H1 (cell line): ENCODE measurements at places on chromosomes 16 and 17.

GRCh38 chr17:5784791-5785190 is 200.5 kb upstream of the NLRP1 start:
- DNase-seq, result no peak

DNA sequence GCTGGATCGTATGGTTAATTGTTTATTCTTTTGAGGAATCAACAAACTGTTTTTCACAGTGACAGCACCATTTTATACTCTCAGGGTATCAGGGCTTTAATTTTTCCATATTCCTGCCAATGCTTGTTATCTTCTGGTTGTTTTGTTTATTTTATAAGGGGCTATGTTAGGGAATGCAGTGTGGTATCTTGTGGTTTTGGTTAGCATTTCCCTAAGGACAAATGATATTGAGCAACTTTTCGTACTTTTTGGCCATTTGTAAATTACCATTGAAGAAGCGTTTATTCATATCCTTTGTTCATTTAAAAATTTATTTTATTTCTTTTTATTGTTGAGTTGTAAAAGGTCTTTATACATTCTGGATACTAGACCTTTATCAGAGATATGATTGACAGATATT is 322.0 kb upstream of the SALL1 start:
- no peak for DNase-seq

- DNase-seq, result no peak
Observed at GRCh38 chr17:48004983-48005382, 32.6 kb downstream of the COPZ2 start.

DNA sequence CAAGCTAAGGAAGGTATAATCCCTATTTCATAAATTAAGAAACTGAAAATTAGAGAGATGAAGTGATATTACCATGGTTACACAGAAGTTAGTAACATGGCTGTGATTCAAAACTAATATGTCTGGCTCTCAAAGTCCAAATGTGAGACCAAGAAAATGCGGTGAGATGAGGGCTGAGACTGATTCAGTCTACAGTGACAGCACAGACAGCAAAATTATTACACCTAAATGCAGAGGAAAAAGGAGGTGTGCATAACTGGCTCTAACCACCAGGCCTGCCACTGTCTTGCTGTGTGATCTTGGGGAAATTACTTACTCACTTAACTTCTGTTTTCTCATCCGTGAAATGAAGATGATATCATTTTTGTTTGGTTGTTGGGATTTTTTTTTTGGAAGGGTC is 270.0 kb upstream of the SOX9 start:
- no peak for DNase-seq

DNA sequence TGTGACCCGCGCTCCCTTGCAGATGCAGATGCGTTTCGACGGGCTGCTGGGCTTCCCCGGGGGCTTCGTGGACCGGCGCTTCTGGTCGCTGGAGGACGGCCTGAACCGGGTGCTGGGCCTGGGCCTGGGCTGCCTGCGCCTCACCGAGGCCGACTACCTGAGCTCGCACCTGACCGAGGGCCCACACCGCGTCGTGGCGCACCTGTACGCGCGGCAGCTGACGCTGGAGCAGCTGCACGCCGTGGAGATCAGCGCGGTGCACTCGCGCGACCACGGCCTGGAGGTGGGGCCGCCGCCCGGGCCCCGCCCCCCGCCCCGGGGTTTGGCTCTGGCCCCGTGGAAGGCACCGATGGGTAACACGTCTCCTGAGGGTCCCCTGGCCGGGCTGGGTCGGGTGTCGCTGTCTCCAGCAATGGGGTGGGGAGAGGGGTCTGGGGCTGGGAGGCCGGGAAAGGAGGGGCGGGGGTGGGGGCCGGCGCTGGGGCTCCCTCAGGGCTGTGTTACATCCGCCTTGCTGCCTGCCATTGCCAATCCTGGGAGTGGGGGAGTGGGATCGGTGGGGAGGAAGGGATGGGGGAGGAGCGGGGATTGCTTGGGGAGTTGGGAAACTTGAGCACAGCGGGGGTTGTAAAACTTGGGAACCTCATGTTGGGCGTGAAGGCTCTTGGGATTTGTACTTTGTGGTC is 737 bp downstream of the NUDT16L1 start:
- no peak for DNase-seq

- no peak for DNase-seq
Observed at GRCh38 chr17:29526322-29526721, 40.5 kb downstream of the ABHD15 start.

- no peak for DNase-seq
Observed at GRCh38 chr16:15052747-15053476, 3.0 kb downstream of the NTAN1 start.

- no peak for DNase-seq
Observed at GRCh38 chr17:70492368-70492767, 323.0 kb downstream of the KCNJ2 start.

- no peak for DNase-seq
Observed at GRCh38 chr17:67194134-67194533, 50.9 kb downstream of the HELZ start.

DNA sequence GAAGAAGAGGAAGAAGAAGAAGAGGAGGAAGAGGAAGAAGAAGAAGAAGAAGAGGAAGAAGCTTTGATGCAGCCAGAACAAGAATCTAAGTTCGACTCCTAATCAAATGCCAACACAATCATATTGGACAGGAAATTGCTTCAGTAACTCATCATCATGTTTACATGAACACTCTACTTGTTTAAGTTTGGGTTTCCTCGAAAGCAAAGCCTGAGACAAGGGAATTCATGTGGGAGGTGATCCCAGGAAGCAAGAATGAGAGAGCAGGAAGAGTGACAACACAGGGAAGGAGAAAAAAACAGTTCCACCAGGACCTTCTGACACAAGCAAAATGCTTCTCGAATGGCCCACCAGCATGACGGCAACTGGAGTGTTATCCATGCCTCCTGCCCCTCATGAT is 279.0 kb downstream of the PMP22 start:
- DNase-seq, result no peak

GRCh38 chr17:74527081-74527480 is 4.2 kb downstream of the CD300LB start:
- no peak for DNase-seq

DNA sequence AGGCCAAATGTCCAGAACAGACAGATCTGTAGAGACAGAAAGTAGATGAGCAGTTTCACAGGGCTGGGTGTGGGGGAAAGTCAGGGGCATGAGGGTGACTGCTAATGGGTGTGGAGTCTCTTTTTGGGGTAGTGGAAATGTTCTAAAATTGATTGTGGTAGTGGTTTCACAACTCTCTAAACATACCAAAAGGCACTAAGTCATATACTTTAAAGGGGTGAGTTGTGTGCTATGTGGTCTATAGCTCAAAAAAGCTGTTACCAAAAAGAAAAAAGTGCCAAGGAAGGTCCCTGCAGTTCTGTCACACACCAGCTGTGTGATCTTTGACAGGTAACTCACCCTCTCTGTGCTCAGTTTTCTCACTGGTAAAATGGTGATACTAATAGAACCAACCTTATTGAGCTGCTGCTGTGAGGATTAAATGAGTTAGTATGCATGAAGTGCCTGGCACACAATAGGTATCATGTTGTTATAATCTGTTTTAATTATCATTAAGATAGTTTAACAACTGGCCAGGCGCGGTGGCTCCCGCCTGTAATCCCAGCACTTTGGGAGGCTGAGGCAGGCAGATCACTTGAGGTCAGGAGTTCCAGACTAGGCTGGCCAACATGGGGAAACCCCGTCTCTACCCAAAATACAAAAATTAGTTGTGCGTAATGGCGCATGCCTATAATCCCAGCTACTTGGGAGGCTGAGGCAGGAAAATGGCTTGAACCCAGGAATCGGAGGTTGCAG is 10.3 kb downstream of the ITGAX start:
- DNase-seq, result no peak

DNA sequence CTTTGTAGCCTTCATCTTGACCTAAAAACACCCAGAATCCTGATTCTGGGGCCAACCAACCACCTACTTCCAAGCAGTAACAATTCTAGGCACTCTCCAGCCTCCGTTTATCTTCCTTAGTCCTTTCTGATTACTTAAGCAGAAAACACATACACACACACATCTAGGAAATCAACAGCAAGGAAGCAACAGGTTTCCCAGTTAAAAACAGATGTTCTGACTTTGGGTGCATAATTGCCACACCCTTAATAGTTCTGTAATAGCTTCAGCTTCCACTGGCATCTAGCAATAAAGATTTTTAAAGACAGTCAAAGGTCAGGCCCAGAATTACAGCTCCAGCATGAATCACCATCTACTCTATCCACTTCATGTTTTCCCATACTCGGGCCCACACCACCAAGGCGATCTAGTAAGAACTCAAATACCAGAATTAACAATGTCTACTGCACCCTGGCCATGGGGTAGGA is 2.6 kb downstream of the ARHGAP17 start:
- no peak for DNase-seq

- DNase-seq, result no peak
Observed at GRCh38 chr17:35968520-35969054, 12.7 kb downstream of the CCL16 start.

DNA sequence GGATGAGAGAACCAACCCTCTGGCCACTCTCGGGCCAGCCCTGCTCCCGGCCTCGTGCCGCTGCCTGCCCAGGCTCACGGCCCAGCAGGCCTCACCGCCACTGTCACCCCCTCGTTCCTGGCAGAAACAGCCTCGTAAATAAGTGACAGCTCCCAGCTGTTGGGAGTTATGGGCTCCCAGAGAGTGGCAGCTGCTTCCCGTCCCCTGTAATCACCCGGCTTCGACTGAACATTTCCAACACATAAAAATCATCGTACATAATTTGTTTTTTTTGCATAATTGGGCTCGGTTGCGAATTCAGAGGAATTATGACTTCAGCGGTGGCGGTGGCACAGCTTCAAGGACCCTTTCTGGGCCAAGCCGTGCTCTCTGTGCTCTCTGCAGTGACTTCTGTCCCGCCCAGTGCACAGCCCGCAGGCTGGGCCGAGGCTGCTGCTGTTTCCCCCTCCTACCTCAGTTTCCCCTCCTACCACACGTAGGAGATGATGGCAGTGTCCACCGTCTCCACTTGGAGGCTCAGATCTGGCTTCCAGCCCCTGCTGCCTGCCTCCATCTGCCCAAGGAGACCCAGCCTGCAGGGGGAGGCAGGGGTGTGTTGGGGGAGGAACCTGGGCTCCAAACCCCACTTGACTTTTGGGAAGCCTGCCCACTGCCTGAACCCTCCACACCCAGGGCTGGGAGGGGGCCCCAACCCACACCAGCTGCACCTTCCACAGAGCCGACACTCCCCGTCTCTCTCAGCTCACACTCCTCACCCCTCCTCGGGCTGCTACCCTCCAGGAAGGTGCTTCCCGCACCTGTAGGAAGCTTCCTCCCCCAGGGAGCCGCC is 84.9 kb downstream of the RTN4RL1 start:
- DNase-seq, result no peak

DNA sequence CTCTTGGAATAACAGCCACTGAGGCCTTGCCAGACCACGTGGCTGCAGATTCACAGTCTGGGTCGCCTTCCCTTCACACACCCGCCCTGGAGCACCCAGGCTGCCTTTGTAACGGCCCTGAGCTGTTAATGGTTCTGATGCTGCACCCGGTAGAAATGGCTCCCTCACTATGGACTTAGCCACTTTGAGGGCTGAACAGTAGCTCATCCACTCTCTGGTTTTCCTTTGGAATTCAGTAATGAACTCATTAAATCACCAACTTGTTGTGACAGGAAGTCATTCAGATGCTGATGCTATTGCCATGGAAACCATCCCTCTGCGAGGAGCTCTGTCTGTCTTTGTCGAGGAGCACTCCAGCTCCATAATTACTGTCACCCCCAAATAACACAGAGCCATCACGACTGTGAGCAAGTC is 59.2 kb downstream of the CDK5R1 start:
- DNase-seq, result peak; percentile 23

- no peak for DNase-seq
Observed at GRCh38 chr17:66508896-66509844, 206.8 kb downstream of the PRKCA start.

- DNase-seq, result no peak
Observed at GRCh38 chr17:13636951-13637350, 35.2 kb upstream of the HS3ST3A1 start.

DNA sequence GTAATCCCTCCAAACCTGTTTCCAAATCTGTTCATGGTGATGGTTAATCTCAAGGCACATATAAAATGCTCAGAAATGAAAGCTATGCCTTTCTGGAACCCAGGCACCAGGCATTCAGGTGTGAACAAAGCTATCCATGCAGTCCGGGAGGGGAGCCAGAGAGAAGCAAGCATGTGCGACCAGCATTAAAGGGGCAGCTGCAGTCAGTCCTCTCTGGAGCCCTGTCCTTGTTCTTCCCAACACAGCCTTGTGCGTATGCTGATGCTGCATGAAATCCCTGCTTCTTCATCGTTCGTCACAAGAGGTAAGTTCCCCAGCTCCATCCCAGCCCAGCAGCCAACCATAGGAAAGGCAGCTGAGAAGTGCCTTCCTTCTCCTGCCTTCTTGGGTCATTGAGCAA is 148.7 kb downstream of the GRIN2A start:
- DNase-seq, result no peak

DNA sequence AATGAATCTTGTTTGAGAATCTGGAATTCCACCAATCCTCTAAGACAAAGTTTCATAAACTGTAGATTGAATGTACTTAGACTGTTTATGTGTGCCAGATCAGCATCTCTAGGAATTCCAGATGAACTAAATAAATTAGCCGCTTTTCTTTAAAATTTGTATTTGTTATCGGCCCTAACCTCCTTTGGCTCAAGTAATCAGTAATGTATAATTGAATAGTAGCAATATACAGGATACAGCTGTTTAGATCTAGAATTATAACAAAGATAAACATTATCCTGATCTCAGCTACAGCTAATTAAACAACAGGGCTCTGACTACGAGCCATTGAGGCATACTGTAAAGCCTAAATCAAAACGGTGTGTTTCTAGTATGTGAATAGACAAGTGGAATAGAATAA is 120.3 kb downstream of the CYB561 start:
- DNase-seq, result no peak

DNA sequence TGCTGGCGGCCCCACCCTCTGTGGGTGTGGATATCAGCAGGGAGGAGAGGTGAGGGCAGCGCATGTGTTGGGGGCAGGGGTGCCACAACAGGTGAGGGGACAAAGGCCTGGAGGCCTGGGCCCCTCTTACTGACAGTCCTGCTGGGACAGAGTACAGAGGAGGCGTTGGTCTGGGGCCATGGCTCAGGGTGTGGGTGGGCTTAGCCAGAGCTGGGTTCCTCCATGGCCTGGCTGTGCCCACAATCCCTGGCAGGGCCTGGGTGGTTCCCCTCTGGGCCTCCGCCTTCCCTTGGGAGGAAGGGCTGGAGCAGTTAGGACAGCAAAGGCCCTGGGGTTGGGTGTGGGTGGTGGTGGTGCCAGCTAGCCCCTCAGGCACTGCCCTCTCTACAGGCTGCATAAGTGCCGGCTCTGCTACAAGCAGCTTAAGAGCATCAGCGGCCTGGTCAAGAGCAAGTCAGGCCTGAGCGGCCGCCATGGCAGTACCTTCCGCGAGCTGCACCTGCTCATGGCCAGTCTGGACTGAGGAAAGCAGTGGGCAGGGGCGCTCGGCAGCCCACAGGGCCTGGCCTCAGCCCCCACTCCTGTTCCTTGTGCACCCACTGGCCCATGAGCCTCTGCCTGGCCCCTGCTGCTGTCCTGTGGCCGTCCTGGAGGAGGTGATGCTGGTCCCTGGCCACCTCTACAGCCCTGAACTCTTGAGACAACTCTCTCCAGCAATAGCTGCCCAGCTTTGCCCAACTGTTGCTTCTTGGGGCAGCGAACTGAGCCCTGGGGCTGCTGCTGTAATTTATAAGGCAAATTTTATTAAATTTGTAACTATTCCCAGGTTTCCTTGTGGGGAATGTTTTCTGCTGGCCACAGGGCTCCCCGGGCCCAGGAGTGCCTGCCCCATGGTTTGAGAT is 21.1 kb downstream of the KATNB1 start:
- DNase-seq, result no peak

- no peak for DNase-seq
Observed at GRCh38 chr16:83336603-83337002, 471.2 kb upstream of the HSBP1 start.
